ENCODE measurements at places on chromosomes 6 and 20.

DNA sequence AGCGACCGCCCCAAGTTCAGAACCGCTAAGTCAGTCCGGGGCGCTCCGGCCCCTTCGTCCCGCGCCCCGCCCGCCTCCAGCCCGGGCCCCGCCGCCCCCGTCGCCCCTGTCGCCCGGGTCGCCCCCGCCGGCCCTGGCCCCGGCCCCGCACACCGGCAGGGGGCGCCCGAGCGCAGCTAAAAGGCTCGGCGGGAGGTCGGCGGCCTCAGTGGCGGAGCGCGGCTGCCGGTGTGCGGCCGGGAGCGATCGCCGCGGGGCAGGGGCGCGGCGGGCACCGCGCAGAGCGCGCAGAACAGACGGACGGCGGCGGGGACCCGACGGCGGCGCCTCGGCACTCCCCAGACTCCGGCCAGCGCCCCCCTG is at the start of gene FNDC1:
Gene FNDC1 (plus strand): TSS at position 208 of the 363 bp plus-strand sequence. CDS start 197 bp downstream, outside the sequence.
- DNase-seq = no peak

DNA sequence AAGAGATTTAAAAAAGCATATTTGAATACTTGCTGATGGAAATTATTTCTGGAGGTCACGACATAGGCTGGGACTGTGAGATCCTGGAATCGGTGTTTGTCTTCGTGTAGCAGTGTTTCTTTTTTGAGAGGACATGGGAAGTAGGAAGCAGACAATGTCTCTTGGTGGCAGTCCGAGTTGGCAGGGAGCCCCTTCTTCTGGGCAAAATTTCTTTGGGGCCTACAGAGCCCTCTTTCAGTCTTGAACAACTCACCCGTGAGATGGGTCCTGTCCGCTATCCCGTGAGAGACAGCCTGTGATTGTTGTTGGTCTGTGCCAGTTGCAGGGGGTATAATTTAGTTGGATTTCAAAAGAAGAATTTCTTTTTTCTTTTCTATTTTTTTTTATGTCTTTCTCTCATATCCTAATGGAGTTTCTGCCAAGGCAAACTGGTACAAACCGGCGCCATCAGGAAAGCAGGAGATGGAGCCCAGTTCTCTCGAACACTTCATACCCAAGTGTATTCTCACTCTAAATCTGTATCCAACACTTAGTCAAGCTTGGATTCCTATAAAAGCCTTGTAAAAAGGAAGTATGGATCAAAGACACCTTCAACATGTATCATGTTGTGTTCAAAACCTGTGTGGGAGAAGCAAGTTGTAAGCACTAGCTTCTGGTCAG is 785.1 kb downstream of the MAFB start:
- DNase-seq = no peak

GRCh38 chr6:14932485-14933182 is 313.2 kb upstream of the JARID2 start:
- no peak for DNase-seq

DNA sequence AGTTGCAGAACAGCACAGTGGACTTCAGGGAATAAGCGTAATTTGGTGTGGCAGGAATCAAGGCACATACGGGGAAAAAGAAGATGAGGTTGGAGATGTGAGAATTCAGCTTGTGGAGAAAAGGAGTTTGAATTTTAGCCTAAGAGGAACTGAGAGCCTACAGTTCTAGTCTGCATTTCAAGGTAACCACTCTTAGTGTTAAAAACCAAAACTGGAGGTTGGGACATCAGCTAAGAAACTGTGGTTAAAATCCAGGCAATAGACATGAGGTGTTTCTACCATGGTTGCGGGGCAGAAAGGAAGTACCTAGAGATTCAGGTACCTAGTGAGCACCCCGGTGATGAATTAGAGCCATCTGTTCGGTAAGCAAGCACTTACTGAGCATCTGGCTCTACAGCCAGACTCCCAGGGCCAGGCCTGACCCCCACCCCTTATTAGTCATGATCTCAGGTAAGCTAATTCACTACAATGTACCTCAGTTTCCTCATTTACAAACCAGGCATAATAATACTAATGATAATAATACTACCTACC is 44.4 kb downstream of the FAXC start:
- no peak for DNase-seq

DNA sequence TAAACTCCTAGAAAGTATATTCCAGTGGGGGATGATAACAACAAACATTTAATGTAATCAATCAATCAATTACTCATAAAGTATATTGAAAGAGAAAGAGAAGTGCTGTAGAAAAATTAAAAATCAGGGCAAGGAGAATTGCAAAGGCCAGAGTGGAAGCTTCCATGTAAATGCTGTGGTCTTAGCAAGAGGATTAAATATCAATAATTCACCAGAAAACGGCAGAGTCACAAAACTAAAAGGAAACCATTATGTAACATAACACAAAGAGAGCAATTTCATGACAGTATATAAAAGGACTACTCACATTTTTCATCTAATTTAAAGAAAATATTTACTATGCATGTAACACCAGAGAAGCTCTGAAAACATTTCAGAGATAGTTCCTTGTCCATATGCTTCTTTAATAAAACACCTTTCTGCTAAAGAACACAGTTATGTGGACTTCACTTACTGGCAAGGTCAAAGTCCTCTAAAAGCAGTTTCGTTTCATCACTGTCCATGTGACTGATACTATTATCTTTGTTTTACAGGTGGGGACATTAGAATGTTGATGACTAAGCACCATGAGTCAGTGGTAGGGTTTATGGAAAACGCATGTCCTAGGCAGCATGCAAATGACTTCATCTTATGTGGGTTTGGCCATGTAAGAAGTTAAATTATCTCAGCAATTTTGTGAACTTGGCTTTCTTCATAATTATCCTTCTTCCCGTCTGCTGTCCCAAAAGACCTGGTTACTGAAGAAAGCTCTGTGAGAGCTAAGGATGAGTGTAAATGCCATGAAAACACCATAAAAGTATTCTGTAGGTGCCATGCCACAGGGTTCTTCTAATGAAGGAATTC is 185.8 kb upstream of the TENT5A start:
- DNase-seq = peak; percentile 79

DNA sequence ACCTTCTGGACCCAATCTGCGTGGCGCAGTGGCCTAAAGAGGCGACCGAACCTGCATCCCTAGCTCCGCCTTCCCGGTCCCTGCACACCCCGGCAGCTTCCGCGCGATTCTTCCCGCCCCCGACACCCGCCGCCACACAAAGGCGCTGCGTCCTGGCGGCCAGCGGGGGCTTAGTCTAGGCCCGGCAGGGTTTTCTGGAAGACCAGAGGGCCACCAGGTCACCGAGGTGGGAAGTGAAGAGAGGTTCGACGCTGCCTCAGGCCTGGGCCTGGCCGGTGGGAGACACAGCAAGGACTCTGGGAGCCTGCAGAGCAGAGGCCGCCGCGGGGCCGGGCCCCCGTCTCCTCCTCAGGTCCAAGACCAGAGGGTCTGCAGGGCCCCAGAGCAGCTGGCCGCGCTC is 154.9 kb downstream of the OR2B2 start:
- DNase-seq = peak; percentile 16

DNA sequence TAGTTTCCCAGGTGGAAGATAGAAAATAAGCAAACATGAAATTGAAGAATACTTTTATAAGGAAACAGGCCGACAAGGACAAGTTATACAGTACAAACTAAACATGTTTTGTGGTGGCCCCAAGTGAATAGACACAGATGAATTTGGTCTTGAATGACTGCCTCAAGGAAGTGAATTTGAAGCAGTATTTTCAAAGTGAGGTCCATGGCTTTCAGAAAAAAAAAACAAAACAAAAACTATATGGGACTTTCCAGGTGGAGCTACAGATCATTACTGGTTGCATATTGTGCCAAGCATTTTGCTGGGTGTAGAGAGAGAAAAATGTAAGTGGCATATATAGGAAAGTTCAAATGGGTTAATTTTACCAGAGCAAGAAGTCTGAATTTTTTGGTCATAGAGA is 68.8 kb downstream of the CYB5R4 start:
- DNase-seq = no peak

GRCh38 chr6:46486181-46486580 is 5.1 kb downstream of the RCAN2 start:
- no peak for DNase-seq

GRCh38 chr20:24862606-24863005 is 86.5 kb upstream of the CST7 start:
- DNase-seq = no peak

DNA sequence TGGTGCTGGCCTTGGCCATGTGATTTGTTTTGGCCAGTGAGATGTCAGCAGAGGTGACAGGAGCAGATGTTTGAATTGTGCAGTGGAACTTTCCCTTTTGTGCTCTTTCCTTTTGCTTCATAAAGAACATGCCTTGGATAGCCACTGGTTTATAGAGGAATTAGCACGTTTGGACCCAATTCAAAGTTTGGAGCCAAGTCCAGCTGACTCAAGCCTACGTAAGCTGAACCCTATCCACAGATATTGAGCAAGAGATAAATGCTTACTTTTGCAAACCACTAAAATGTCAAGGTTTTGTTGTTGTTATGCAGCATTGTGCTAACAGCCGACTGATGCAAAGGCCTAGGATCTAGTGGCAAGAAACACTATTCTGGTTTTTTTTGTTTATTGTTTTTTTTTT is 230.9 kb upstream of the CITED2 start:
- DNase-seq = peak; percentile 96

DNA sequence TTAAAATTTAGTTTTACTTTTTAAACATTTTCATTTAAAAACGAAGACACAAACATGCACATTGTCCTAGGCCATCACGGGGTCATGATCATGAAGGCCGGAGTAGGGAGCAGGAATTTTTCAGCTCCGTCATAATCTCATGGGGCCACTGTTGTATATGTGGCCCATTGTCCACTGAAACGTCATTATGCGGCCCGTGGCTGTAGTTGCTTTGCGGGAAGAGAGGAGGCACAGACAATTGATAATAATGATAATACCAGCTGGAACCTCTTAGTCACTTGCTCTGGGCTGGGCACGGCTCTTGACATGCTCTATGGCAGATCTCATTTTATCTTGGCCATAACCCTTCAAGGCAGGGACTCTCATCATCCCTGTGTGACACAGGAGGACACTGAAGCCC is 56.5 kb upstream of the FNDC1 start:
- no peak for DNase-seq

DNA sequence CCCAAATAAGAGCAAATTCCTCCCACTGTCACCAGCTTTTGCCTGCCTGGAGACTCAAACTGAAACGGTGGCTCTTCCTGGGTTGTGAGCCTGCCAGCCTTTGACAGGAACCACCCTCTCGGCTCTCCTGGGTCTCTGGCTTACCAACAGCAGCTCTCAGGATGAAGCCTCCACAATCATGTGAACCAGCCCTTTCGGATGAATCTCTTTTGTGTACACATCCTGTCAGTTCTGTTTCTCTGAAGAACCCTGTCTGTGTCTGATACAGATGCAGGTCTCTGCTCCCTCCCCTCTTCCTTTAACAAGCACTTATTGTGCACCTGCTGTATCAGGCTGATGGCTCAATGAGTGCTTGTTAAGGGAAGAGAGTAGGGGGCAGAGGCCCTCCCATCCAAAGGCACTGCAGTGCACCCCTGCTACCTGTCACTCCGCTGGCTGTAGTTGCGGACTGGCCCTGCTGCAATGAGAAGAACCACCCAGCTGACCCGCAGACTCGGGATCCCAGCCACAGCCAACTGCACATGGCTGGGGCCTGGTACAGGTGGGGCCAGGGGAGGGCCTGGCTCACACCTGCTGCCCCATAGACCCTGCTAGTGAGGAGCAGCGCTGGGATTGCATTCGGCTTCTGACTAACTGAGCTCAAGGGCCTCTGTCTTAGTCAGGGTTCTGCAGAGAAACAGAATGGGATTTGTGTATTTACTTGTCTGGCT is 120.1 kb upstream of the PMEPA1 start:
- no peak for DNase-seq

GRCh38 chr6:19805129-19805481 is 32.1 kb upstream of the ID4 start:
- DNase-seq = peak; percentile 35

GRCh38 chr20:2246069-2246491 is 49.7 kb upstream of the TGM3 start:
- DNase-seq = no peak

DNA sequence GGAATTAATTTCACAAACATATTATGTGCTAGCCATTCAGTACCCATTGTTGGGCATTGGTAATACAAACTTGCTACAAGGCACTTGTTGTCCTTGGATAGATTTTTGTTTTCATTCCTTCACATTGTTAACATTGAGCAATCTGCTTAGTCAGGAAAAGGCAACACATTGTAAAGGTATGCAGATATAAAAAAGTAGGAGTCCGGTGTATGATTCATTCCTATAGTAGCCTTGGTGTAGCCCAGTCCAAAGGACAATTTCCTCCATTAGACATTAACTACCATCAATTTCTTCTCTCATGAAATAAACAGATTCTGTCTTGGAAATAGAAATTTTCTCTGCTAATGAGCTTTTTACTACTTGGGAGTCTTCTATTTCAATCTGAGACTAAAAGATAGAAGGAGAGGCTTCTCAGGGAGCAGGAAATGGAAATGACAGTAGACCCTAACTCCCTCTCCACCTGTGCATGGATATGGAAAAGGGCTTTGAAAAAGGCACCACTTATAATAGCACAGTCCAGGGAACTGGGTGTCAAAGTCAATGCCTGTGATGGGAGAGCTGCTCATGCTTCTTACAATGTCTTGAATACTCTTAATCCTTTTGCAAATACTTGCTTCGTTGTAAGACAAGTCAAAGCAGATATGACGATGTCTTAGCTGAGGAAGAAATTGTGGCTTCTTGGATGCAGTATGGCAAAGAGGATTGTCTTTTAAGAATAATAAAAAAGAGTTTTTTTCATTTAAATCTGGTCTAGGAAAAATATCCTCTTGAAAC is 369.4 kb upstream of the CITED2 start:
- peak; percentile 92 for DNase-seq

GRCh38 chr6:41713650-41714291 is 21.6 kb downstream of the TFEB start:
- peak; percentile 55 for DNase-seq

GRCh38 chr6:136173519-136174507 is 76.3 kb downstream of the MTFR2 start:
- DNase-seq = peak; percentile 76

DNA sequence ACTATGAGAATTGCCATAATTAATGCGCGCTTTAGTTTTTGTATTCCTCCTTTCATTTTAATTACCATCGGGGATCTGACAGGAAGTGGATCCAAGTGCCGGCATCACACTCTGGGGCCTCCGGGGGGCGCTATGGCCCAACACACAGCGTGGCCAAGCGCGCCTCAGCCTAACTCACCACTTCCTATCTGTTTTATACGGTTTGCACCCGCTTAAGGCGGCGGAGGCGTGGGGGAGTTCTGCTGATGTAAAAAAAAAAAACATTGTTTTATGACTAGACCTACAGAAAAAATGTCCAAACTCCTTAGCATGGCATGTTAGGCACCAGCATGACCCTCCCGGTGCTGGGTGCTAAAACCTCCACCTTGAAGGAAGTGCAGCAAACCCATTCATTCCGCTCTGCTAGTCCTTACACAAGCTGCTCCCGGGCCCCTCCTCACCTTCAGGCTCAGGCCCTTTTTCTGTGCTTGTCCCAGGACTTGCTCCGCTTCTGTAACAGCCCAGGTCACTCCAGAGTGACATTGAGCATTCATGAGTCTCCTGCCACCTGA is 4.5 kb upstream of the EBF4 start:
- peak; percentile 66 for DNase-seq

Data from cardiac fibroblast (primary cell).